LNCaP clone FGC (cell line): ENCODE measurements at places on chromosomes 1 and 21.
A peak's percentile ranks its signal among the peaks of the same experiment; 100 is the strongest.

DNA sequence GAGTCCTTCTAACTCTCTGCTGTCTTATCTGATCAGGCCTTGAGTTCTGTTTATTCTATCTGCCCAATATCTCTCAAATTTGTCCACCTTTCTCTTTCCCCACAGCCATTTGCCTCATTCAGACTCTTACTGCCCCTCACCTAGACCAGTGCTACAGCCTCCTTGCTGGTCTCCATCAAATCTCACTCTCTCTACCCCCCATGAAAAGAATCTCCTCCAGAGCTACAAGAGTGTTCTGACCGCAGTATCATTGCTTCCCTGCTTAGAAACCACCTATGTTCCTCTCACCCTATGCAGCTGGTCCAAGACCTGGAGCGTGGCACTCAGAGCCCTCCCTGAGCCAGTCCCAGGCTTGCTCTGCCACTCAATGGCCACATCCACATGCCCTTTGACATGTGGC is 231.0 kb upstream of the JUN start:
- DNase-seq = no peak

- no peak for DNase-seq
Measured at GRCh38 chr1:31336687-31337467, 36.0 kb downstream of the FABP3 start.

GRCh38 chr1:205985330-205986005 is 17.7 kb downstream of the RAB7B start:
- no peak for DNase-seq

- peak; percentile 19 for DNase-seq
Measured at GRCh38 chr1:224427346-224427745, 7.3 kb downstream of the WDR26 start.

DNA sequence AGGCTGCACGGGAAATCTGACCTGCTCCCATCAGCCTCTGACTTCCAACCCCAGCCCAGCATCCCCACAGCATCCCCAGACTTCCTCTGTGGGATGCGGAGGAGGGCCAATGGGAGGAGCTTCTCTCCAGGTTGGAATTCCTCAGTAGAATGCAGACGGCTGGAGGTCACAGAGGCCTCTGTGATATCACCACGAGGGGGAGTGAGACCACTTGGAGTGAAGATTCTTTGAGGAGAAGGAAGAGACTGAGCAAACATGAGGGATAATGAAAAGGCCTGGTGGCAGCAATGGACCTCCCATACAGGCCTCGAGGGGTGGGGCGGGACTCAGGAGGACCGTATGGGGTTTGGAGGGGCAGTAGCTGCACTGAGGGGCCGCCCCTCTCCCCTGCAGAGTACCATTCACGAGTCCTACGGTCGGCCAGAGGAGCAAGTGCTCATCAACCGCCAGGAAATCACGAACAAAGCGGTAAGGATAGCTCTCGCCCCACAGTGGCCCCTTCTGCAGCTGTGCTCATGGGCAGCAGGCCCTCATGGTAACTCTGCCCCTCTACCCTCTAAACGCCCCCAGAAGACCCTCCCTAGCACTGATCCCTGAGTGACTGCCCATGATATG is at the start of gene CATSPER4:
TSS of gene CATSPER4 (plus strand) at position 230 of the 615 bp plus-strand sequence. CDS start at position 256, 26 bp downstream.
- no peak for DNase-seq

- DNase-seq = no peak
Measured at GRCh38 chr1:50438945-50439344, 15.7 kb upstream of the DMRTA2 start.

- DNase-seq = no peak
Measured at GRCh38 chr1:115865704-115866380, 24.9 kb upstream of the NHLH2 start.

DNA sequence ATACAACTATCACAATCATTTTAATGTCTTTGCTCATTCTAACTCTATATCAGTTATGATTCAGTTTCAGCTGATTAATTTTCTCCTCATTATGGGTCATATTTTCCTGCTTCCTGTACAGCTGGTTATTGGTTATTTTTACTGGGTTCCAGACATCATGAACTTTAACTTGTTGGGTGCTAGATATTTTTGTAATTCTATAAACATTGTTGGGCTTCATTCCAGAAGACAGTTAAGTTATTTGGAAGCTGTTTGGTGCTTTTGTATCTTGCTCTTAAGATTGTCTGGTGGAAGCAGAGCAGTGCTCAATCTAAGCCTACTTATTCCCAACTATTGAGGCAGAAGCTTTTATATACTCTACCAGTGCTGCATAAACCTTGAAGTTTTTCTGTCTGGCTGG is 34.4 kb upstream of the HFM1 start:
- DNase-seq = no peak

- DNase-seq = no peak
Measured at GRCh38 chr21:38170704-38171682, 85.8 kb upstream of the KCNJ15 start.

GRCh38 chr1:241413386-241413785 is 56.4 kb upstream of the RGS7 start:
- no peak for DNase-seq

DNA sequence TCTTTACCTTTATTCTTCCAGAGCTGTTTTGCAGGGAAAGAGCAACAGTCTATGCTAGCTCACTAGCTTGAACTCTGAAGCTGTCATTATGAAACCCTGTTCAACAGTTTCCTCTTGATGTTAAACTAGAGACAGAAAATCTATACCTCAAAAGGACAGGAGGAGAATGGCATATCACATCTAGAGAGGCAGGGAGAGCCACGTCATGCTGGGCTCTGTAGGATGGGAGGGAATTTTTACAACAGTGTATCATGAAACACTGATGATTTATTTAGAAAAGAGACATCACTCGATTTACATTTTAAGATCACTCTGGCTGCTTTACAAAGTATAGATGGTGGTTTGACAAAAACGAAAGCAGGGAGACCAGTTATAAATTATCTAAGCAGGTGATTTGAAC is 224.9 kb upstream of the COA6 start:
- DNase-seq = no peak

DNA sequence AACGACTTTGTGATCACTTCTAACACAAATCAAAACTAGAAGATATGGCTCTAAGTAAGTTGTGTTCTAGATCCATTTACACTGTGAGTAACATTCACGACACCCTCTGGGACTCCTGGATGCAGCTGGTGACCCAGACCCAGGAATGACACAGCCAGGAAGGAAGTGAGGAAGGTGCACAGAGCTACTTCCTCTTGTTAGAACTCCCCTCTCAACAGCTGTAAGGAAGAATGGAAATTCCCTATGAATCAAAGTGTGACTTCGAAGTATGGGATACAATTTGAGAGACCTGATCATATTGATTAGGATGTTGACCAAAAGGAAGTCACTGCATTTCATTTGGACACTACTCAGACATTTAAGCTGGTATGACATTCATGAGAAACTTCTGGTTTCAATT is 185.3 kb downstream of the NRIP1 start:
- no peak for DNase-seq

GRCh38 chr1:200923601-200924000 is 28.9 kb downstream of the INAVA start:
- DNase-seq = no peak

- DNase-seq = no peak
Measured at GRCh38 chr1:223667484-223668182, 2.1 kb upstream of the CAPN8 start.

GRCh38 chr1:167433884-167434283 is 84.4 kb downstream of the CD247 start:
- no peak for DNase-seq

- no peak for DNase-seq
Measured at GRCh38 chr1:97572561-97572960, 348.3 kb downstream of the DPYD start.

- DNase-seq = no peak
Measured at GRCh38 chr1:42143896-42144710, 9.1 kb upstream of the GUCA2B start.

- no peak for DNase-seq
Measured at GRCh38 chr1:38992412-38993111, 1.5 kb downstream of the AKIRIN1 start.

GRCh38 chr1:203440771-203441170 is 34.8 kb upstream of the PRELP start:
- peak; percentile 27 for DNase-seq

DNA sequence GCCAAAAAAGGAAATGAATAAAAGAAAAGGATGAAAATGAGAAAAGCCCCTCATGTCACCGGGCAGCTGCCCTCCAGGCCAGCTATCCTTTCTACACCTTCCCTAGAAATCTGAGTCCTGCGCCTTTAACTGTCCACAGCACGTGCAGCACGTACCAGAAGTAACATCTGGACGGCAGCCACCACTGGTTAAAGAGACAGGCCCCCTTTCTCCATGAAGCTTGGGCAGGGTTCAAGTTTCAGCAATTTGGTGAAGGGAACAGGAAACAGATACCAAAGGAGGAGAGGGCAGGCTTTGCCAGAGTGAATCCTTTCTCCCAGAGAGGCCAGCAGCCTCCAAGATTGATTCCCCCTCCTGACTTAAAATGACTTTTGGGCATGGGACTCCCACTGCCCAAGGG is 3.6 kb upstream of the KIAA2013 start:
- DNase-seq = peak; percentile 55

- no peak for DNase-seq
Measured at GRCh38 chr1:14365301-14365988, 233.0 kb upstream of the KAZN start.

DNA sequence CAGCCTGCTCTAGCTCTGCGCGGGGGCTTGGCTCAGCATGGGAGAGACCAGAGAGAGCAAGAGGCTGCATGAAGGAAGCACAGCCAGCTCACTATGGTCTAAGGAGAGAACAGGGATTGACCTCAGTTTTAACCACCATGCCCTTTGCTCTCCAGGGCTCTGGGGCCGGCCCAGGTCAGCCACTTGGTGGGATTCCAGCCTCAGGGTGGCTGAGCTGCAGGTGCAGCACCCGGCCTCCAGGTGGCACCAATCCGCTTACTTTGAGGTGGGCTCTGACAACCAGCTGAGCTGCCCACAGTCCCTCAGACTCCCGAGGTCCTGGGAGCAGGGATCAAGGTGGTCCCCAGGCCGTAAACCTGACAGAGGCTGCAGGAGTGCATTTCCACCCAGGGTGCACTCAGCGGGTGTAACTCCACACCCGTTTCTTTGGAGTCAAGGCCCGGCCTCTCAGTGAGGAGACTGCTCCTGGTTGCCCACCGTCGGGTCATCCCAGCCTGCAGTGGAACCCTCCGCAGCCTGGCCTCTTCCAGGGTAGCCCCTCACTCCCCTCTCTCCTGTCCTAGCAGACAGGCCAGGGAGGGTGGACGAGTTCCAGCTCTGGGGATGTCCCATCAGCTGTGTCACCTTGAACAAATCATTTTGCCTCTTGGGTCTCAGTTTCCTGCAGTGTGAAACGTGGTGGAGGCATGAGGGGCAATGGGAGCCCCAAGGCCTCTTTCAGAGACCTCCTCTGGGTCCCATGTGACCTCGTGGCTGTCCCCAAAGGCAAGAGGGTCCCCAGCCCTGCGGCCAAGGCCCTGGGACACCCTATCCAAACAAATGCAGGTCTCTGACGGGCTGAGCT is 607 bp upstream of the LGR6 start:
- DNase-seq = no peak

- DNase-seq = no peak
Measured at GRCh38 chr1:54340878-54341277, 65.3 kb downstream of the SSBP3 start.

DNA sequence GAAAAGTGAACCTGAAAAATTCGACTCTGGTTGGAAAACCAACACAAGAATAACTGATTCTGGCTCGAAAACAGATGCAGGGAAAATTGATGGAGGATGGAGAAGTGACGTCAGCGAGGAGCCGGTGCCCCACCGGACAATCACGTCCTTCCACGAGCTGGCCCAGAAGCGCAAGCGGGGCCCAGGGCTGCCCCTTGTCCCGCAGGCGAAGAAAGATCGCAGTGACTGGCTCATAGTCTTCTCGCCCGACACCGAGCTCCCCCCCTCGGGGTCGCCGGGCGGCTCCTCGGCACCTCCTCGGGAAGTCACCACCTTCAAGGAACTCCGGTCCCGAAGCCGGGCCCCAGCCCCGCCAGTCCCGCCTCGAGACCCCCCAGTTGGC is 1.9 kb downstream of the RUSC1 start:
- DNase-seq = no peak

DNA sequence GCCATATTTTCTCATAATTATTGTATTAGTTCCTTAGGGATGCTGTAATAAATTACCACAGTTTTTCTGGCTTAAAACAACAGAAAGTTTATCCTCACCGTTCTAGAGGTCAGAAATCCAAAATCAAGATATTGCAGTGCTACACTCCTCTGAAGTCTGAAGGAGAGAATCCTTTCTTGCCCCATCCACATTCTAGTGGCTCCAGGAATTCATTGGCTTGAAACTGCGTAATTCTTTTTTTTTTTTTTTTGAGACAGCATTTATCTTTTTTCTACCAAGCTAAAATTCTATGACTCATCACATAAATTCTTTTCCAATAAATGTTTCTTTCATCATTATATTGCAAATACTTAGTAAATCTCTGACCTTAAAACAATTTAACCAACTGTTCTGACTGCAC is 451.0 kb upstream of the RGS18 start:
- no peak for DNase-seq

DNA sequence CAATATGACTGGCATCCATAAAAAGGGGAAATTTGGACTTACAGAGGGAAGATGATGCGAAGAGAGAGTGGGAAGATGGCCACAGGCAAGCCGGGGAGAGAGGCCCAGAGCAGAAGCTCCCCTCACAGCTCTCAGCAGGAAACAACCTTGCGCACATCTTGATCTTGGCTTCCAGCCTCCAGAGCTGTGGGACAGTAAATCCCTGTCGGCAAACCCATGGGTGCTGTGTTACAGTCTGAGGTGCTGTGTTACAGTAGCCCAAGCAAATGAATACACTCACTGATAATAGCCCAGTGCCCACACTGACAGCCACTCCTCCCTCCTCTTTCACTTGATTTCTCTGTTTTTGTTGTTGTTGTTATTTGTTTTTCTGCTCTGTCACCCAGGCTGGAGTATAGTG is 22.4 kb downstream of the CDCA8 start:
- DNase-seq = no peak

DNA sequence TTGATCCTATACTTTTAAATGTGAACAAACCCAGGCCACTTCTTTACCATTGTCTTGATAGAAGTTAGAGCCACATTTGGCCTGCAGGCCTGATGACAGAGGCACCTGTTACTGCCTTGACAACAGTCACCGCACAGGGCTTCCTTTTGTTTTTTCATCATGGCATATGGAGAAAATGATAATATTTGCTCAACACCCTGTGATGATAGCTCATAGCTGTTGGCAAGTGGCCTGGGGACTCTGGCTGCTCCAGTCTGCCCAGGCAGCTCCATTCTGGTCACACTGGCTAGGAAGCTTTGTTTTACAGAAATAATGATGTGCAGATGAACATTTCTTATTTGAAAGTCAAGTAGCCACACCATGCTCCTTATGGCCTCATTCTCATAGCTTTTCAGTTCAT is 89.6 kb upstream of the GPR88 start:
- DNase-seq = peak; percentile 95

DNA sequence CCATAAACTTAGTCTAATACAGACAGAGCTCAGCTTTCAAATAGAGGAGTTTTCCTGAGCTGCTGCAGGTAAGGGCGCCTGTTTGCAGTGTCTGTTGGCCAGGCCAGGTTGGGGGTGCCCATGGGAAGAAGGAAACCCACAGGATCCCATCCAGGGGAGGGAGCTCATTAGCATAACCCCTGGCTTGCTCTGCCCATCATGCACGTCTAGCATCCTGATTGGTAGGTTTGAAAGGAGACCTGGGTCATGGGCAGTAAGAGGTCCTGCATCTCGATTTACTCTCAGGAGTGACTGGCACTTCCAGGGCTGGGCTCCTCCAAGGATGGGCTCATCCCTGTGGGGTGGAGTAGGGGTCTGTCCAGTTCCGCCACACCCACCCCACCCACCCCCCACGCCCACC is 103.7 kb upstream of the CLDN14 start:
- DNase-seq = no peak

- no peak for DNase-seq
Measured at GRCh38 chr1:112688781-112689193, 14.3 kb downstream of the MOV10 start.
